ENCODE measurements at places on chromosomes 2 and 18. TPM values are rescaled to one million over a fixed set of nuclear protein-coding genes. Genes with fewer than 3 reads are reported as not detected.

Gene DRC1
- not detected for total RNA-seq

Gene PAIP2B
- total RNA-seq: 0.64 TPM

Gene SPC25
- total RNA-seq: 22.8 TPM

Gene AFF3
- 5.7 TPM for total RNA-seq

Gene SNRPD1
- 182 TPM for total RNA-seq

Gene CASP10
- total RNA-seq: 12.7 TPM

Gene SLC25A12
- 34.3 TPM for total RNA-seq

Gene UPP2
- total RNA-seq: not detected

Gene ALPG
- total RNA-seq: not detected

Gene ACMSD
- total RNA-seq: not detected

Gene KRTCAP3
- total RNA-seq: 4.6 TPM

Gene REG3G
- not detected for total RNA-seq

Gene TRIM43
- not detected for total RNA-seq

Gene DUSP19
- total RNA-seq: 1.0 TPM

Gene FBLN7
- 26.8 TPM for total RNA-seq

Gene AFTPH
- total RNA-seq: 39.6 TPM

Gene SAG
- not detected for total RNA-seq

Gene GBX2
- not detected for total RNA-seq

Gene ACKR3
- 0.58 TPM for total RNA-seq

Gene COX5B
- total RNA-seq: 227 TPM

Gene HOXD12
- total RNA-seq: not detected

Gene UGT1A9
- total RNA-seq: not detected

Gene CACNB4
- total RNA-seq: 0.31 TPM

Gene KIAA2012
- total RNA-seq: not detected

All from activated CD4-positive, alpha-beta T cell treated with anti-CD3 and anti-CD28 coated beads, Interleukin-2, amount 10 ng/mL, durations not matched to agents 24 days and 14 days (primary cell).